Activated CD4-positive, alpha-beta T cell treated with anti-CD3 and anti-CD28 coated beads, Interleukin-2, amount 10 ng/mL, durations not matched to agents 24 days and 14 days (primary cell): ENCODE measurements at places on chromosomes 5 and 9. TPM values are rescaled to one million over a fixed set of nuclear protein-coding genes. Genes with fewer than 3 reads are reported as not detected.

GRCh38 chr5:137361280-137361679 is 137.8 kb downstream of the SPOCK1 start:
- H3K27me3 ChIP-seq = peaks cover 3% of the 10 kb centered on the region
- no peaks in the 10 kb centered on the region for H3K4me1 ChIP-seq
- no peak overlapping the region for H3K27ac ChIP-seq
- no peak for DNase-seq

AGXT2 gene
- not detected in 2 replicates for total RNA-seq

DNA sequence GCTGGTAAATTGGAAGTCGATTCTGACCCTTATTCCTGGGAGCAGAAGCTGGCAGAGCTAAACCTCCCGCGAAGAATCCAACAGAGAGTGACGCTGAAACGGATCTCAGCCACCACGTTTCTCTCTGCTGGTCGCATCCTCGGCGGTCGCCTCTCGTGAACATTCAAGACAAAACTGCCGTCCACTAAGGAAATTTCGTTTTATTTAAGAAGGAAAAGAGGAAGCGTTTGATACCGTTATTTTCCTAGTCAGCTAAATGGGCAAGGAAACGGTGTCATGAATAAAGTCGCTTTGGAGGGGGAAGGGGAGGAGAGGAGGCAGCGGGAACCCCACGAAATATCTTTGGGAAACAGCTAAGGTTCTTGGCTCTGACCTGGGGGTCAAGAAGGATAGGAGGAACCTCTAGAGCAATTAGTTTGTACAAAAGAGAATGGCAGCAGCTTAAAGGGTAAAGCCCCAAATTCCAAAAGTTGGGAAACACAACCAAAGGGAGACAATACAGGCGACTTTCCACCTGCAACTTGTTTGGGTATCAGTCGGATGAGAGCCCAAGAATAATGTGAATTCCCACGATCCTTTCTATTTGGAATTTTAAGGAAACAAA is 1.9 kb downstream of the FOXB2 start:
- H3K4me1 ChIP-seq = peaks cover 9% of the 10 kb centered on the region
- no peak for DNase-seq
- peaks cover 79% of the 10 kb centered on the region for H3K27me3 ChIP-seq
- peaks cover 12% of the 10 kb centered on the region for H3K36me3 ChIP-seq

- no peaks in the 10 kb centered on the region for H3K4me1 ChIP-seq
- no peak for DNase-seq
- no peaks in the 10 kb centered on the region for H3K36me3 ChIP-seq
- no peak overlapping the region for H3K27ac ChIP-seq
- no peaks in the 10 kb centered on the region for H3K27me3 ChIP-seq
- no peak overlapping the region for H3K4me3 ChIP-seq
Observed at GRCh38 chr5:116438979-116439554, 135.6 kb downstream of the SEMA6A start.

- H3K4me3 ChIP-seq = no peak overlapping the region
- H3K36me3 ChIP-seq = peaks cover 23% of the 10 kb centered on the region
- DNase-seq = no peak
- peaks cover 6% of the 10 kb centered on the region for H3K4me1 ChIP-seq
- no peaks in the 10 kb centered on the region for H3K27me3 ChIP-seq
Observed at GRCh38 chr5:81046041-81046440, 85.9 kb downstream of the RASGRF2 start.

DNA sequence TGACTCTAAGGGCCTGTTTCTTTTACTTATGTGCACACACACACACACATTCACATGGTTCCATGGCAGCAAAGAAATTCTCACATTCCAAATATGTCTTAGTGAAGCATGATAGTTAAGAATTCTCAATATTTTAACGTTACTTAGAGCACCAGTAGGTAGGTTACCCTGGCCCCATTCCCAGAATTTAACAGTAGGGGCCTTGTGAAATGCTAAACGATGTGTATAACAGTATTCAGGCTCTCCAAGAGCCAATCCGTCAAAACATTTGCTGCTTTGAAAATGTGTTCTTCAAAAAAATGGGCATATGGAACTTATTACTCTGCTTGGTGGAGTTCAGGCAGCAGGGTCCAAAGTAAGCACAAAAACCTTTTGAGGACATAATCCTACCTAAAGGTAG is 93.7 kb upstream of the DAB2 start:
- H3K36me3 ChIP-seq = no peaks in the 10 kb centered on the region
- H3K4me1 ChIP-seq = no peaks in the 10 kb centered on the region
- H3K27ac ChIP-seq = no peak overlapping the region
- DNase-seq = no peak
- H3K4me3 ChIP-seq = no peak overlapping the region

DNA sequence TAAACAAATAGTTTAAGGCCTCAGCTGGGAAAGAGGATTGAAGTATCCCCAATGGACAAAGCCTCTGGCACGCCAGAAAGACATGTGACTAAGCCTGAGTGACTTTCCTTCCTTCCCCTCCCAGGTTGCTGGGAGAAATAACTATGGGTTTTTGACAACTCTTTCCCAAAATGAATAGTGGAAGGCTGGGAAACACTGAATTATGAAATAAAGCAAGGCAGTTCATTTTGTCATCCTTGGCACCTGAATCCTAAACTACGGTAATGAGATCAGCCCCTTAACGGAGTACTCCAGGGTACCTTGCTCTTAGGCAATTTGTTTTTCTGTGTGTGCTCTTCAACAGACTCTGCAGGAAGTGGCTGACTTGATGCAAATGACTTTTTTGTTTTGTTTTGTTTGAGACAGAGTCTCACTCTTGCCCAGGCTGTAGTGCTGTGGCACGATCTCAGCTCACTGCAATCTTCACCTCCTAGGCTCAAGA is 75.2 kb downstream of the LMNB1 start:
- H3K4me3 ChIP-seq = peak overlapping the region; percentile 76
- no peaks in the 10 kb centered on the region for H3K27me3 ChIP-seq
- peak overlapping the region; percentile 86 for H3K27ac ChIP-seq
- H3K36me3 ChIP-seq = peaks cover 13% of the 10 kb centered on the region

CDH6 gene
- not detected in 2 replicates for total RNA-seq

STK32A gene
- total RNA-seq = not detected in 2 replicates

ZDHHC11B gene
- not detected in 2 replicates for total RNA-seq

DNA sequence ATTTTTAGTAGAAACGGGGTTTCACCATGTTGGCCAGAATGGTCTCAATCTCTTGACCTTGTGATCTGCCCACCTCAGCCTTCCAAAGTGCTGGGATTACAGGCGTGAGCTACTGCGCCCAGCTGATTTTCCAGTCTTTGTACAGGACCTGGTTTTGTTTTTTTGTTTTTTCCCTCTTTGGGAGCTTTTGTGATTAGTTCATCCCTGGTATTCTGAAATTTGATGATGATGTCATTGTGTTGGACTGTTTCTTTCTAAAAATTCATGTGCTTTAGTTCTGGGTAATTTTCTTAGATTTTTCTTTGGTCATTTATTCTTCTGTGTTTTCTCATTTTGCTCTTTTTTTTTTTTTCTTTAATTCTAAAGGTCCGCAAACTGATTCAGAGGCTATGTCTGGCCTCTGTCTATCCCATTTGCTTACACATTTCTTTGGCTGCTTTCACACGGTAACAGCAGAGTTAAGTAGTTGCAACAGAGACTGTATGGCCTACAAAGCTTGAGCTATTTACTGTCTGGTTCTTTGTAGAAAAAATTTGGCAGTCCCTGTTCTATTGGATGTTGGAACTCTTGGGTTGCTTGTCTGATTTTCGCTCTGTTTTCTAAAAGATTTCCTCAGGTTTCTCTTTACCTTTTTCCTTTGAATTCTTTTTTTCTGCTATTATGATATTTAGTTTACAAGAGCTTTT is 24.8 kb downstream of the STX17 start:
- no peak for DNase-seq
- H3K27me3 ChIP-seq = no peaks in the 10 kb centered on the region
- H3K4me3 ChIP-seq = no peak overlapping the region
- H3K4me1 ChIP-seq = peaks cover 8% of the 10 kb centered on the region
- H3K27ac ChIP-seq = no peak overlapping the region

GRCh38 chr5:134463991-134464760 is 52.5 kb upstream of the CDKN2AIPNL start:
- H3K36me3 ChIP-seq = no peaks in the 10 kb centered on the region
- no peaks in the 10 kb centered on the region for H3K27me3 ChIP-seq
- no peak overlapping the region for H3K4me3 ChIP-seq
- DNase-seq = no peak
- H3K4me1 ChIP-seq = peaks cover 15% of the 10 kb centered on the region

TNFSF8 gene
- total RNA-seq = 148 and 150 TPM in 2 replicates

SPAAR gene
- not detected in 2 replicates for total RNA-seq

- H3K27ac ChIP-seq = no peak overlapping the region
- no peaks in the 10 kb centered on the region for H3K27me3 ChIP-seq
- H3K36me3 ChIP-seq = peaks cover 24% of the 10 kb centered on the region
- DNase-seq = no peak
- peak overlapping the region; percentile 39 for H3K4me3 ChIP-seq
Observed at GRCh38 chr9:137455359-137455991, 3.7 kb downstream of the NSMF start.

- H3K4me1 ChIP-seq = no peaks in the 10 kb centered on the region
- H3K27me3 ChIP-seq = no peaks in the 10 kb centered on the region
- no peaks in the 10 kb centered on the region for H3K36me3 ChIP-seq
Observed at GRCh38 chr5:76000582-76000981, 82.6 kb upstream of the SV2C start.

- no peak overlapping the region for H3K27ac ChIP-seq
- H3K4me3 ChIP-seq = no peak overlapping the region
- no peak for DNase-seq
- no peaks in the 10 kb centered on the region for H3K36me3 ChIP-seq
- H3K27me3 ChIP-seq = peaks cover 1% of the 10 kb centered on the region
- no peaks in the 10 kb centered on the region for H3K4me1 ChIP-seq
Observed at GRCh38 chr5:168261227-168261571, 30.2 kb upstream of the WWC1 start.

- peak; percentile 92 for DNase-seq
- peak overlapping the region; percentile 80 for H3K4me3 ChIP-seq
- peaks cover 44% of the 10 kb centered on the region for H3K4me1 ChIP-seq
Observed at GRCh38 chr9:136403538-136403914, 3.6 kb upstream of the SNAPC4 start.

DNA sequence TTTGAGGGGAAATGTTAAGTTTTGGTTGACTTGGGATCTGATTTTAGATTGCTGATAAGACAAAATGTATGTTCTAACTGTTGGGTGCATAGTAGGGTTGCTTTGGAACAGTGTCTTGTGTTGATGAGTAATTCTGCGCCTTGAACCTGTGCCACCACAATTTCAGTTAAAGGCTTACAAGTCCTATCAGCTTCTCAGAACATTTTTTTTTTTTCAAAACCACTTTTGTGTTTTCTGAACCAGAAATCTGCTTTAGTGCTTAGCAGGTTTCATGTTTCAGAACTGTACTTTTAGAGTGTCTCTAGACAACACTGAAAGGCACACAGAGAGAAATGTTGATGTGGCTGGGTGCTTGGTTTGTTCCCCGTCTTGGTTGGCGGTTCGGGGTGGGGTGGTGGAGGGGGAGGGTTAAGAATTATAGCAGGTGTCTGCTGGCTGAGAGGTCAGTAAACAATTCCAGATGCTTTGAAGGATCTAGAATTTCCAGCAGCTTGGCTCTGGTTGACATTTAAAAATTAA is 84.6 kb downstream of the ANKRD55 start:
- peak overlapping the region; percentile 83 for H3K27ac ChIP-seq
- DNase-seq = peak; percentile 88
- peaks cover 6% of the 10 kb centered on the region for H3K36me3 ChIP-seq

DNA sequence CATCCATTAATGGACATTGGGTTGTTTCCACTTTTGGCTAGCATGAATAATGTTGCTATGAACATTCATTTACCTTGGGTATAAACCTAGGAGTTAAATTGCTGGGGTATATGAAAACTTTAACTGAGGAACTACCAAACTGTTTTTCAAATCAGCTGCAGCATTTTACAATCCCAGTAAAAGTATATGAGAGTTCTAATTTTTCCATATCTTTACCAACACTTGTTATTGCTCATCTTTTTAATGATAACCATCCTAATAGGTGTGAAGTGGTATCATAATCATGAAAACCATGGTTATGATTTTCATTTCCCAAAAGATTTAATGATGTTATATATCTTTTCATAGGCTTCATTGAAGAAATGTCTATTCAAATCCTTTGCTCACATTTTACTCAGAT is 15.5 kb upstream of the FBXO38 start:
- peaks cover 1% of the 10 kb centered on the region for H3K27me3 ChIP-seq
- H3K27ac ChIP-seq = no peak overlapping the region

GRCh38 chr9:91958174-91958573 is 8.1 kb upstream of the ROR2 start:
- H3K4me1 ChIP-seq = peaks cover 2% of the 10 kb centered on the region
- no peak for DNase-seq
- peaks cover 16% of the 10 kb centered on the region for H3K27me3 ChIP-seq

LTC4S gene
- total RNA-seq = 0.88 and 1.6 TPM in 2 replicates

GRCh38 chr5:126912616-126913200 is 117.7 kb downstream of the MARCHF3 start:
- no peaks in the 10 kb centered on the region for H3K27me3 ChIP-seq
- H3K27ac ChIP-seq = no peak overlapping the region
- no peak for DNase-seq
- H3K4me1 ChIP-seq = no peaks in the 10 kb centered on the region
- peaks cover 11% of the 10 kb centered on the region for H3K36me3 ChIP-seq
- no peak overlapping the region for H3K4me3 ChIP-seq

- DNase-seq = no peak
- peaks cover 63% of the 10 kb centered on the region for H3K36me3 ChIP-seq
- peaks cover 2% of the 10 kb centered on the region for H3K4me1 ChIP-seq
- no peak overlapping the region for H3K27ac ChIP-seq
- no peaks in the 10 kb centered on the region for H3K27me3 ChIP-seq
Observed at GRCh38 chr5:169762338-169763095, 125.4 kb downstream of the DOCK2 start.

DNA sequence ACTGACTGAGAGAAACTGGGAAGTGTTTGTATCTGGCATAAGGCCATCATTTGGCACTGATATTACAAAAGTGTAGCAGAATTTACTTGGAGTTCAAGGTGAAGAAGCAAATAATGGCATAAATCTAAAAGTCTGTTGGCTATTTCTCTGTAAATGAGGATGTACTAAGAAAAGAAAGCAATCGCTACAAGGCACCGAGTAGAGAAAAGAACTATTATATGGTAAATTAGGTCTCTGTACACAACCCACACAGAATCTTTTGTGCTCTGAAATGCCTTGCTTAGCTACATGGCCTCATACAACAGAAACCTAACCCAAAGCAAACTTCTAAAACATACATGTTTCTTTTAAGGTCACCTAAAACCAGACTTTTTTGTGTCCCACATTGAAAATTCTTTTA is 290.1 kb upstream of the WWC1 start:
- no peaks in the 10 kb centered on the region for H3K36me3 ChIP-seq
- H3K27ac ChIP-seq = no peak overlapping the region
- H3K4me1 ChIP-seq = no peaks in the 10 kb centered on the region
- H3K27me3 ChIP-seq = no peaks in the 10 kb centered on the region
- DNase-seq = no peak

DNA sequence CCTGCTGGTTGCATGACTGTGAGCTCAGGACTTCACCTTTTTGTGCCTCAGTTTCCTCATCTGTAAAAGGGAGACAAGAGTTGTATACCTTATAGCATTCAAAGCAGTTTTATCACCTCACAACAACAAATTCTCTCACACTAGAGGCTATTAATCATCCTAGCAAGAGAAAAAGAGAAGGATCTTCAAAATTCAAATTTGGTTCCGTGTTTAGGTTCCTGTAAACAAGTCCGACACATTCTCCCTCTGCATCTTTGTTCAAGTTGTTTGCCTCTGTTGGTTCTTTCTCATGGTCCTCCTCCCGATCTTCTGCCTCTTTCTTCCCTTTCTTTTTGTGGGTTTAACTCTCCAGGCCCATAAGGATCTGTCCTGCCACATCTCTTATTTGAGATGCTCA is 218.0 kb downstream of the PIK3R1 start:
- peaks cover 31% of the 10 kb centered on the region for H3K27me3 ChIP-seq
- peak overlapping the region; percentile 66 for H3K4me3 ChIP-seq
- H3K36me3 ChIP-seq = peaks cover 3% of the 10 kb centered on the region

LAMC3 gene
- 0.07 and 0.09 TPM in 2 replicates for total RNA-seq

GRCh38 chr5:127885176-127885575 is 182.0 kb downstream of the CCDC192 start:
- peaks cover 17% of the 10 kb centered on the region for H3K27me3 ChIP-seq
- no peak overlapping the region for H3K4me3 ChIP-seq
- no peaks in the 10 kb centered on the region for H3K36me3 ChIP-seq
- H3K4me1 ChIP-seq = no peaks in the 10 kb centered on the region
- no peak overlapping the region for H3K27ac ChIP-seq

PCDHA9 gene
- not detected in 2 replicates for total RNA-seq
